Ascending aorta (tissue), 2 donors: ENCODE measurements at places on chromosomes 7 and 10. TPM values are rescaled to one million over a fixed set of nuclear protein-coding genes. Genes with fewer than 3 reads are reported as not detected.

GGCT gene
- total RNA-seq = 0.43 TPM

SPDYE5 gene
- total RNA-seq = not detected

ZNF503 gene
- 28.8 TPM for total RNA-seq

LRRN3 gene
- total RNA-seq = 1.7 TPM

HMX3 gene
- total RNA-seq = not detected

PRPF18 gene
- 3.4 TPM for total RNA-seq

GRCh38 chr7:135337506-135337905, 103.9 kb downstream of the STRA8 start:
- no peak for DNase-seq

DNA sequence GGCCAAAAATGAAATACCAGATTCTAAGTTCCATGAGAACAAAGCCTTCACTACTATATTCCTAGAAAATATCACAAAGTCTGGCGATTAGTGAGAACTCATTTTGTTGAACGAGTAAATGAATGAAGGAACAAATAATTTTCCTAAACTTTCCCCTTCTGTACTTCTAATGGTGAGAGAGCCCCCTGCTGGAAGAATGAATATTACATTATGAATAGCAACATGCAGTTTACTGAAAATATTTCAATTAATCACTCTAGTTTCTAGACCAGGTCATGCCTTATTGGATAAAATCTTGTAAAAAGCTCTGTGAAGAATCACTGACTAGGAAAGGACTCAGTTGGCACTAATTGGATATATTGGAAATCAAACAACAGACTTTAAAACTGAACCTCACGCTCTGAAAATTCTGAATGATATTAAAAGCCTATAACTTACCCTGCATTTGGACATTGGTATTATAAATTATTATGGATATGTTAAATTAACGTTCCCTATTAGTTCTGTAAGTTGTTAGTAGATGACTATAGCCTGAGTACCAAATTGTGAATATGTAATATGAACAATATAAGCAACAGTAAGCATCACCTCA, 32.4 kb upstream of the MTPN start:
- no peak for DNase-seq

GRCh38 chr7:137262599-137262998, 80.9 kb downstream of the PTN start:
- DNase-seq = no peak

GRCh38 chr10:99010286-99010685, 225.4 kb downstream of the HPSE2 start:
- no peak for DNase-seq

DNA sequence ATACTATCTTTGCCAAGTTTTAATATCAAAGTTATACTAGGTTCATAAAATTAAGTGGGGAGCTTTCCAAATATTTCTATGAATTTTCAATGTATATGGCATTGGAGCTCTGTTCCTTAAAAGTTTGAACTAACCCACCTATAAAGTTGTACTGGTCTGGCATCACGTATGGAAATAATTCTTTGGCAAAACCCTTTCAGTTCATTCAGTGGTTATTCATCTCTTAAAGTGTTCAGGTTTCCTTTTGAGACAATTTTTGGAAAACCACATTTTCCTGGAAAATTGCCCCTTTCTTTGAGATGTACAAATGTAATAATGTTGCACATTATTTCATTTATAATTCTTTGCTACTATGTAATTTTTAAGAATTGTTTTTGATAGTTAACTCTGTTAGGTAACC, 62.5 kb upstream of the INPP5A start:
- DNase-seq = no peak

GRCh38 chr7:73373741-73374140, 45.8 kb downstream of the FKBP6 start:
- DNase-seq = no peak
